ENCODE measurements at places on chromosomes 12 and 14.

DNA sequence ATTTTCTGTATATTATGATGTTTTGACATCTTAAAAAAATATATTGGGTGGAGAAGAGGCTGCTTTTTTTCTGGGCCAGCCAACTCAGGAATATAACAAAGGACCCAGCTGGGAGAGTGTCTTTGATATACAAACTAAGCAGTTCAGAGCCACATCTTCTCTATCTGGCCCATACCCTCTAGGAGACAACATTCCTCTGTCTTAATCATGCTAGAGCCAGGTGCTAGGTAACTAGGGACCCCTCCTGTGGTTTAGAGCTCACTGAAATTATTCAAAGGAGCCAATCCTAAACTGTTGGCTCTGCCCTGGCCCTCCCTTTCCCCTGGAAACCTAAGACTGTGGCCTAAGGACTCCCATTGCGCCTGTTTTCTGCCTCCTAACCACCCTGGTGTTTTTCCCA is 193.1 kb upstream of the DIO2 start:
- no peak for DNase-seq

DNA sequence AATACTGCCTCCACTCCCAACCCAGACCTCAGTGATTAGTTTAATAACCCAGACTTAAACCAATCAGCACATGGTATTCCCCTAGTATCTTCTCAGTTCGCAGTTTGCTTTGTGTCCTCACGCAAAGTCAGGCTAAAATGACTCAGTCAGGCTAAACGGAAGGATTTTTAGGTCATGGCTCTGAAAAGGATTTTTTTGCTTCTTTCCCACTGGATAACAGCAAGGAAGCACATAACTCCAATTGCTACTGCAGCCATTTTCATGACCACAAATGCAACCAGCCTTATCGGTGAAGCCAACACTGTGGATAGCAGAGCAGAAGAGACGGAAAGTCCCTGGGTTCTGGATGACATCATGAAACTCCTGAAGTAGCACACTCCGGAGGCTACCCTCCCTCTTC is 67.7 kb downstream of the ZC3H14 start:
- DNase-seq = no peak

DNA sequence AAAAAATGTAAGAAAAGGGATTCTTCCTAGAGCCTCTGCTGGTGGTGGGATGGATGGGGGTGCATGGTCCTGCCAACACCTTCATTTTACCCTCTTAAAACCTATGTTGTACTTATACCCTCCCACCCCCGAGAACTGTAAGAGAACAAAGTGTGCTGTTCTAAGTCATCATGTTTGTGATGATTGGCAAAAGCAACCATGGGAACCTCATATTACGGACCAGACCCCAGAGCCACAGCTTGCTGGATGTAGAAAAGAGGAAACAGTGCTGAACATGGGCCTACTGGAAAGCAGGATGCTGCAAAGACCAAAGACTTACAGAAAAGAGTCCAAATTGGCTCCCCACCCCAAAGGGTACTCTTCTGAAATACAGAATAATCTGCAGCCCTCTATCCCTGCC is 311.2 kb downstream of the DUSP6 start:
- DNase-seq = no peak

DNA sequence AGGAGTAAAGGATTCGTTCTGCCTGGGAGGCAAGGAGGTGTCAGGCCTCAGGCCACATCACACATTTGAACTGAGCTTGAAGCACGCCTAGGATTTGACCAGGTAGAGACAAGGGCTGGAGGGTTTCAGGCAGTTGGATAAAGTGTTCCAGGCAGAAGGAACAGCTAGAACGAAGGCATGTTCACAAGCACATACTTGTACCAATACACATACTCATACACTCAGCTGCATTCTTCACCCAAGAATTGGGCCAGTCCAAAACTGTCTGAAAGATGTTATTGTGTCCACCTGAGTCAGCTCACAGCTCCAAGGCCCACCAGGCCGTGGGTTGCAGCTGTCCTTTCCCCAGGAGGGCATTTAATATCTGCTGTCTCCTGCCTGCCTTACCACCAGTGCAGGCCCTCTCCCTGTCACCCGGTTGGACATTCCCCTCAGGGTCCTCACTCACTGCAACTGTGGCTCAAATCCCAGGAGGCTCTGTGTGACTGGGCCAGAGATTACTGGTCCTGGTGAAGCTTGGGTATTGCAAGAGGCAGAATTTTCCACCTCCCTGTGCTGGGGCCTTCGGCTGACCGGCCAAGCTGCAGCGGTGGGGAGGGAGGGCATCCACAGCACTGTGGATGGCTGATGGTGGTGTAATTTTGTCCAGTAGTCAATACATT is 12.8 kb upstream of the AQP2 start:
- no peak for DNase-seq

GRCh38 chr12:89824822-89825221 is 116.2 kb upstream of the ATP2B1 start:
- no peak for DNase-seq

- peak; percentile 39 for DNase-seq
Measured at GRCh38 chr14:102209224-102209966, 69.7 kb downstream of the WDR20 start.

DNA sequence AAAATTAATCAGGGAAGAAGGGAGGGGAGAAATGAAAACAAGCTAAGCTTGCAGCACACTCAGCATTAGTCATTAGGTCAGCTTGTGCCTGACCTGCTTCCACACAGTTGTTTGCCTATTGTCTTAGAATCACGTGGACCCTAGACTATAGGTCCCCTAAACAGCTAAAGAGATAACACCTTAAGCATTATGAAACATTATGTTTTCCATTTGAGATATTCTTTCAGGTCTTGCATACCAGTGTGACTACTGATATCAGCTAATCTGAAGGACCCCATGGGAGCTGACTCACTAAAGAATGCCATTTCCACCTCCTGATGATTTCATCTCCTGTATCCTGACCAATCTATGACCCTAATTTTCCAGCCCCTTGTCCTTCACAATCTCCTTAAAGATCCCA is 154.1 kb upstream of the FUT8 start:
- no peak for DNase-seq

DNA sequence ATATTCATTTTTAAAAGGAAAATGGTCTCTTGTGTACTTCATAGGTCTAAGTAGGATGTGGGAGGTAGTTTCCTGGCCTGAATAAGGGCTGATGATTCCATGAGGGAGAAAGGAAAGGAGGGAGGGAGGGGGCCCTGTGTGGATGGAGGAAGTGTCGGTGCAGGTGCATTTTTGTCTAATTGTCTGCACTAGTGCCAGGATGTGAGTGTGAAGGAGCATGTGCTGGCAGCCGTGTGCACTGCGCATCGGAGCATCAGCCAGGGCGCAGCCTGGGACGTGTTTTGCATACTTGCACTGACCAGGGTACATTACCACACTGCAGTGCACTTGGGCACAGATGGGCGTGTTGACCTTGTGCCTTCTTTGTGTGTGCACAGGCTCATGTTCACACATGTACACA is 29.2 kb downstream of the SMUG1 start:
- DNase-seq = no peak

GRCh38 chr12:123937707-123938591 is 34.7 kb downstream of the CCDC92 start:
- DNase-seq = no peak

DNA sequence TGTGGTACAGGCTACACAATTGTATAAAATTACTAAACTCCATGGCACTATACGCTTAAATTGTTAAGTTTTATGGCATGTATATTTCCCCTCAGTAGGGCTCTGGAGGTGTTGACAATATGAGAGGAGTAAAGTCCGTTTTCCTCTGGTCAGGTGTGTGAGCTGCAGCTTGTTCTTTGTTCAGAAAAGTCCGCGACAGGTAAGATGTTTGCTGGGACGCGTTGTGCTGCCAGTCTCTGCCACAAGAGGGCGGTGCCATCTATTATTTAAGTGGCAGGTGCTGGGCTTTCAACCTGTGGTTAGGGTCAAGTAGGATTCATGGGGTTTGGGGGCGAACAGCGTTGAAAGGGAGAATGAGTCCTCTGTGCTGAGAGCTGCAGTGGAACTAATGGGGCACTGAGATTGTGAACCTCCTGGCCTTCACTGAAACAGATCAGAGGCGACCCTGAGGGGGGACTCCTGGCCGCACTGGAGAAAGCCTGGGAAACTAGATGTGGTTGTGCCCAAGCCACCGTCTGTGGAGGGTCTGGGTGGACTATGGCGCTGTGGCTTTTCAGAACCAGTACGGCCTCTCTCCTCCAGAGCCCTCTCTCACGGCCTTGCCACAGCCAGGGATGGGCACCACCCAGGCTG is 179.0 kb downstream of the SLC15A4 start:
- no peak for DNase-seq

- no peak for DNase-seq
Measured at GRCh38 chr12:66640691-66641460, 38.0 kb downstream of the GRIP1 start.

DNA sequence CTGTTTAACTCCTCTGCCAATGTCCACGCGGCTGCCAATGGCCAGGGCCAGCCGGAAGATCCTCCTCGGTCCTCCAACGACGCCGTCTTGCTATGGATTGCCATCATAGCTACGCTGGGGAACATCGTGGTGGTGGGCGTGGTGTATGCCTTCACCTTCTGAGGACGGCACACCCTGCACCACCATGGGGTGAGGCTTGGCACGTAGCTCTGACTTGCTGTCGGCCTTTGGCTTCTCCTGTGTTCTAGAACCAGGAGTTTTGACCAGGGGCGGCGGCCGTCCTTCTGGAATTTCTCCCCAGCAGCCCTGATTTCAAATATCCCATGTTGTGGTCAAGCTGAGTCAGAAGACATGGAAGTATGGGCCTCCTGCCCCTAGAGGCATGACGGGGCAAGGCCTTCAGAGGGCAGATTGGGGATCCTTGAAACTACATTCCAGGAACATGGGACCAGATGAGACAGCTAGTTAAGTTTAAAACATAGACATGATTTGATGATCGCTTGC is 47.5 kb downstream of the C14orf132 start:
- no peak for DNase-seq

Data from eye (tissue), 1 donor.